ENCODE measurements at places on chromosomes 2 and 18.
A peak's percentile ranks its signal among the peaks of the same experiment; 100 is the strongest.

DNA sequence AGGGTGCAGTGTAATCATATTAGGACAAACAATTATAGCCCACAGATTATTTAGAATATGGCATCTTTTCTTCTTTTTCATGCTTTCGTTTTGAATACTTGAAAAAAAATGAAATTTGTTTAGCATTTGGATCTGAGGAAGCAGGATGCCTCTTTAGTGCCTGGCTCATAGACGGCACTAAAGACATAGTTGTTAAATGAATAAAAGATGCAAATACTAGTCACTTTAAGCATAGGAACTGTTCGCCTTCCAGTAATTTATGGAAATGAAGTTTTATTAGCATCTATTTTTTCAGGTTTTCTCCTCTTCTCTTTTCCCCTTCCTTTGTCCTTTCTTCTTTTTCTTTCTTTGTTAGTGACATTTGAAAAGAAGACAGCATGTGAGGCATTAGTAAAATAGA lies 80.4 kb downstream of the CHST9 start:
- DNase-seq = no peak

GRCh38 chr18:35130236-35130635 lies 89.0 kb downstream of the MAPRE2 start:
- no peak for DNase-seq

DNA sequence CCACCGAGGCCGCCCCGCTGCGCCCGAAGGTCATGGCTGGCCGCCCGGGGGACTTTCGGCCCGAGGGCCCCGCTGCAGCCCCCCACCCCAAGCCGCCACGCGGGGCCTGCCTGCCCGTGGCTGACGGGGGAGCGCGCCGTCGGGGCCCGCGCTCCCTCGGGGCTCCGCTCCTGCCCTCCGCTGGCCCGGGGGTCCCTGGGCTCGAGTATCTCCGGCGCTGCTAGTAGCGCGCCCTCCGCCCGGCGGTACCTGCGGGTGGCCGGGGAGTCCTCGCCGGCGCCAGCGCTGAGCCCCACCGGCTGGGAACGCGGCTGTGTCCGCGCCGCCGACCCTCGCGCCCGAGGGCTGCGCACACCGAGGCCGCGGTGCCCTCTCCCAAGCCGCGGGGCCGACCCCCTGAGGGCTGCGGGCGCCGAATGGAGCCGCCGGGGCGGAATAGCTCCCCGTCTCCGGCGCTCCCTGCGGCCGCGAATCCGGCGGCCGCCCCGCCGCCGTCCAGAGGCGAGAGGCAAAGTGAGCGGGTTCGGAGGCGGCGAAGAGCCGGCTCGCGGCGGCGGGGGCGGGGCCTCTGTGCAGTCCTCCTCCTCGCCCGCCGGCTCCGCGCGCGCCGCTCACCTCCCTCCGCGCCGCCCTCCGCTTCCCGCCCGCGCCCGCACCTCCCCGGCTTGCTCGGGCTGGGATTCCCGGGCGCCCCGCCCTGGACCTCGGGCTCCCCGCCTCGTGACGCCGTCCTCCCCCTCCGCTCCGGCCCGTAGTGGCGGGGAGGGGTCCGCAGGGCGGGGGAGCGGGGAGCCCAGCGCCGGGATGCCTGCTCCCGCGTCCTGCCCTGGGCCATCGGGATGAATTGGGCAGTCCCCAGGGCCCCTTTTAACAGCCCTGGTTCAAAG lies at the start of gene KCNG3:
Gene KCNG3 (minus strand): TSS at position 515 of the 887 bp plus-strand sequence. CDS start 481 bp downstream, at position 34.
- peak; percentile 64 for DNase-seq

DNA sequence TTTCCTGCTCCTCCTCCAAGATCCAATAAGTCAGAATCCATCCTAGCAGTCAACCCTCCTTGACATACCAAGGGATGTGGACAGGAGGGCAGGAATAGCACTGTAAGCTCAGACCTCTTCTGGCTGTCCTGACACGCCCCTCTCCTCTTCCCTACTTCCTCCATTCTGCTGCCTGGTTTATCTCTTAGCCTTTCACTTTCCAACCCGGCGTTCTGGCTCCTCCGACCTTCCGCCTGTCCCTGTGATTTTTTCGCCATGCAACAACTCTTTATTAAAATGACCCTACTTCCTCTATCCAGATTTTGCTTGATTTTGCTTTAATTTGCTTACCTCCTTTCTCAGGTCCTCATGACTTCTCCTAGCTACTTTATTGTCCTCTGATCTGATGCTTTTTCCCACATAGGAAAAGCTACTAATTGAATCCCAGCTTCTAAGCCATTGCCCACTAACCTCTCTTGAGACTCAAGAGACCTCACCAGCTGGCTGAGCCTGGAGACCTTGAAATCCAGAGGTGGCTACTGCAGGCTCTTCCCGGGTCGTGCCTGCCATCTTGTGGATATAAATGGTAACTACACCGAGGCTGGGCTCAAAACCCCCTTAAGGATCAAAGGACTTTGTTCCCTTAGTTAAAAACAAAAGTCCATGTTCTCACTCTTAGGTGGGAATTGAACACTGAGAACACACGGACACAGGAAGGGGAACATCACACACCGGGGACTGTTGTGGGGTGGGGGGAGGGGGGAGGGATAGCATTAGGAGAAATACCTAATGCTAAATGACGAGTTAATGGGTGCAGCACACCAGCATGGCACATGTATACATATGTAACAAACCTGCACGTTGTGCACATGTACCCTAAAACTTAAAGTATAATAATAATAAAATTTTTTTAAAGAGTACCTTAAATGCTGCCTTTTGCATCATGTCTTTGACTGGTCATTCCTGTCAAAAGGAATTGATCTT lies 139.4 kb downstream of the AKAIN1 start:
- DNase-seq = peak; percentile 37

DNA sequence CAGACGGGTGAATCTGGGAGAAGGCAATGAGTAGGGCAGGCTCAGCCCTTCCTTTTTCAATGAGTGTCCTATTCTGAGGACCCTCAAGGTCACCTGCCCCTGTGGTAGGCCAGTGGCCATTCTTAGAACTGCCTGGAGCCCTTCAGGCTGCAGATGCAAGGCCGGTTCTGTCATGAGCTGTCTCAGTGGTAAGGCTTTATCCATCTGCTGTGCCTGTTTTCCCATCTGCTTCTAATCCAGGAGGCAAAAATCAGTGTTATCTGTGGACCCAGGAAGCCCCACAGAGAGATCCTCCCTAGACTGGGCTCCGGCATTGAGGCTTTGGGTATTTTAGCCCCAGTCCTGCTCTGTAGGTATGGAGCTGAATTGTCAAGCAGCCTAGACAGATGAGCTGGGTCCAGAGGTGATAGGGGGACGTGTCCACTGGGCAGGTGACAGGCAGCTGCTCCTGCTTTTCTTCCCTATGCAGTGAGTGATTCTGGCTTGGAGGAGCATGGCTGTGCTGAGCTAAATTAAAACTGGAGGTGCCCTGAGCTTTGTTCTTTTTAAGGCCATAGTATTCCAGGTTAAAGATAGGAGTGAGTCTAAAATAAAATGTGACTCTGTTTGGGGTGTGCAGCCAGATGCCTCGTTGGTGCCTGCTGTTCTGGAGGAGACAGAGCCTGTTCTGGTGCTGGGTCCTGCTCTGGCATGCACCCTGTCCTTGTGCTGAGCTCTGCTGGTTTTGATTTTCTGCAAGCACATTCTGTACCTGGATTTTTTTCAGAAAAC lies 92.5 kb downstream of the FHOD3 start:
- no peak for DNase-seq

- DNase-seq = no peak
Observed at GRCh38 chr2:239814861-239815601, 210.1 kb downstream of the NDUFA10 start.

DNA sequence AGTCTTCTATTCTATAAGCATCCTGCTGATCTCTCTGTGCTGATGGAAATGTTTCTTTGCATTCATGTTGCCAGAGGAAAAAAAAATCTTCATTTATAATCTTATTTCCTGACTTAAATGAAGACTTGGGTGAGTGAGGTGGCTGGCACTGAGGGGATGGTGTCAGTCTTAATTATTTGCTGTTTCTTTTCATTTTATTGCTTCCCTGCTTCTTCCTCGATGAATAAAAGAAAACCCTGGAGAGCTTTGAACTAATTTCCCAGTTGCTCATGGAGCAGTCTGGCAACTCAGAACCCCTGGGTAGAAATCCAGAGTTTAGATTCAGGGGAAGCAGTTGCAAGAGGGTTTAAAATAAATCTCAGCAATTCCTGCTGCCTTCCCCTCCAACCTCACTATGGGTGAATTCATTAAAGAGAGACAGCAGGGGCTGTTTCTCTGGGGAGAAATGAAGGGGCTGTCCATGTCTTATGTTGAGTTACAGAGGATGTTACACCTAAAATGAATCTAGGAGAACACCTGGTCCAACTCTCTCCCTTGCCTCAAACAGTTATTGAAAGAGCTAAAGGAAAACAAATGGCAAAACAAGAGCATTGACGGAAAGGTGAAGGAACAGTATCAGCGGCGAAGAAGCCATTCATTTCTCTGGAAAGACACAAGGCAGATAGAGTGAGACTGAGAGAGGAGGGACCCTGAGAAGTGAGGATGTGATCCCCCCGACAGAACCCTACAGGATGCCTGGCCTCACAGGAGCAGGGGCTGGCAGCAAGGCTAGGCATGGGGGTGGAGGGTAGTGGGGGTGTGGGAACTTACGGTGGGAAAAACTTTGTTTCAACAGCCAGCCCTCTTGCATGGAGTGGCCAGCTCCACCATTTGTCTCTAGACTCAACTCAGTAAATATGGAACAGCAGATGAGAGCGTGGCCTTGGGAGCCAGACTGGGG lies 41.0 kb downstream of the SP110 start:
- no peak for DNase-seq

DNA sequence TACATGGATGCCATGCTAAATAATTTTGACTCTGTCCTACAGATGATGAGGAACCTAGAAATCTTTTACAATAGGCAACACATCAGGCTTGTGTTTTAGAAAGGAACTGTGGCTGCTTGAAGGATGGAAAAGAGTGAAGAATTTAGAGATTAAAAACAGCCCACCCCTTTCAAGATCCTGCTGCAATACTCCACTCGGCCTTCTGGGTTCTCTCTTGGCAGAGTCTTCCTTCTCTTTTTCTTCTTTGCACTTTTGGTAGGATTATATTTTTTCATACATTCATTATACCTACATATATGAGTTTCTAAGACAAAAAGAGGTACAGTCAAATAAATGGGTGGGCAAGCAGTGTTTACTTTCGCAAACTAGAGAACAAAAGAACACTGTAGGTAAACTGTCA lies 474.3 kb downstream of the ERBB4 start:
- no peak for DNase-seq

DNA sequence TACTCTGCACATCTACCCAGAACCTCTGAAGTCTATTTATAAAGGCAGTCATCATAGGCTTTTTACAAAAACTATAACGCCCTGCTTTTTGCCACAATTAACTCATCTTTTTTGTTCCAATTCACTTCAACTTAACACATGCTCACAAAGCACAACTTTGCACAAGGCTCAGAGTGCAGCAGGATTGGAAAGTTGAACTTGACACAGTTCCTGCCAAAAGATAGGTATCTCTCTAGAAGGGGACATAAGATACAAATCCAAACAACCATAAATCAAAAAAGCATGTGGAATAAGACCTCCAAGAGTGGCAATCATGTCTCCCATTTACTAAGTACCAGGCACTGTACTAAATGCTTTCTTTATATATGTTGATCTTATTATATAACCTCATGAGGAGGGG lies 36.2 kb downstream of the RPL37A start:
- no peak for DNase-seq

DNA sequence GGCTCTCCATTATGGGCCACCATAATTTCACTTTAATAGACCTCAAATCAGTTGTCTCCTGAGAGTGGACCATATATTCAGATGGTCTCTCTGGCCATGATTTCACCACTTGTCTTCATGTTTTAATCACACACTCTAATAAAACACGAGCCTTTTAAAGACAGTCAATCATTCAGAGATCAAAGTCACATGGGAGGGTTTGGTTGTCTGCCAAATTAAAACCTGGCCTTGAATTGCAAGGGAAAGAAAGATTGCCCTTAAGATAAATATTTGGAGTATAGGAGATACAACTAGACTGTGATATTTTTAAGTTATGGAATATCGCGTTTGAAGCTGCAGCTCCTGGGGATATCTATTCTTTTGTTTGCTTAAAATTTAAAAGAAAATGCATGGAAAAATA lies 377.8 kb upstream of the DDX18 start:
- peak; percentile 27 for DNase-seq

- no peak for DNase-seq
Observed at GRCh38 chr2:29276151-29276550, 160.9 kb downstream of the CLIP4 start.

- peak; percentile 9 for DNase-seq
Observed at GRCh38 chr2:218075975-218076811, 7.1 kb downstream of the RUFY4 start.

GRCh38 chr2:7270011-7270431 lies 352.8 kb downstream of the RNF144A start:
- peak; percentile 52 for DNase-seq

- no peak for DNase-seq
Observed at GRCh38 chr2:238771639-238772038, 76.2 kb upstream of the TWIST2 start.

GRCh38 chr18:27863780-27864430 lies 313.0 kb downstream of the CDH2 start:
- no peak for DNase-seq

DNA sequence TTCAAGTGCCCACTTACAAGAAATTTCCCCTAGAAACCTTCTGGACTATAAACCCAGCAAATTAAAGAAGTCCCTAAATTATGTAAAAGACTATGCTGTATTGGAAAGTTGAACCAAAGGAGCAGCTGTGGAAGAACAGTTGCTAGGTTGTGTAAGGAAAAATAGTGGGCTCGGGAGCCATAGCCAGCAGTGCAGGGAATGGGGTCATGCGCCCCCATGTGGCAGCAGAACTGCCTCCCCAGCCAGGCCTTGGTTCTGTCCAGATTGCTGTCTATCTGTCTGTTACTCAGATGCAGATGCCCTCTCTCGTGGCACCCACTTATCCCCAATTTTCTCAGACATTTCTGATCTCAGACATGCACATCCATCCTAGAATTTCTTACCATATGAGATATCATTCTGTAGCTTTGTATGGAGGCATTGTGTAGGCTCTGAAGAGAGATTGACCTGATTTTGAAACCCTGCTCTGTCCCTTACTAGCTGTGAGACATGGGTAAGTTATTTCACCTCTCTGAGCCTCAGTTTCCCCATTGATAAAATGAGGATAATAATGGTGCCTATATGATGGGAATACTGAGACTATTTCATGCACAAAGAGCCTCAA lies 258.3 kb downstream of the SS18 start:
- DNase-seq = peak; percentile 19

Data from NCI-H1105 treated with DMSO at 0.1 percent for 48 hours (cell line).